ENCODE measurements at places on chromosomes 13 and 19.
A peak's percentile ranks its signal among the peaks of the same experiment; 100 is the strongest.

- DNase-seq, result no peak
Observed at GRCh38 chr13:43377973-43378372, 354.6 kb downstream of the DNAJC15 start.

GRCh38 chr13:105814219-105814901, 721.1 kb downstream of the EFNB2 start:
- no peak for DNase-seq

DNA sequence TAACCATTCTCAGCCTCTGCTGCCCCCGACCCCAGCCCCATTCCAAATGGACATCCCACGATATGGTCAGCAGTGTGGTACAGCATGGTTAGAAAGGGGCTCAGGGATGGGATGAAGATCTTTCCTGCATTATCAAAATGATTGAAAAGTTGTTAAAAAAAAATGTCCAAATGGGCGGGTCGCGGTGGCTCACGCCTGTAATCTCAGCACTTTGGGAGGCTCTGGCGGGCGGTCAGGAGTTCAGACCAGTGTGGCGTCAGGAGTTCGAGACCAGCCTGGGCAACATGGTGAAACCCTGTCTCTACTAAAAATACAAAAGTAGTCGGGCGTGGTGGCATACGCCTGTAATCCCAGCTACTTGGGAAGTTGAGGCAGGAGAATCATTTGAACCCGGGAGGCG, 54.3 kb upstream of the ZNF254 start:
- no peak for DNase-seq

DNA sequence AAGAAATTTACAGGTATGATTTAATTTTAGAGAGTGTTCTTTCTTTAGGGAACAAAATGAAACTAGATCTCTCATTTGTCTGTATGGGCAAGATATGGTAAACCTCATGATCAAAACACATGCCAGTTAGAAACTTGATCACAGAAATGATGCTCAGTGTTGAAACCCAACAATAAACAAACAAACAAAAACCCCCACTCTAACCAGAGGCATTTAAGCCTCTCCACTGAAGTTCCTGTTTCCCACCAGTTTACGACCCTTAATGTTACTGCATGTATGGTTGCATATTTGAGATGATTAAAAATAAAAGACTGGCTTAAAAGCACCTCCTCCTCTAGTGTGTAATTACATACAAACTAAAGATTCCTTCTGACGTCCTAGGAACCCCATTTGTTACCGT, 293.3 kb upstream of the MAB21L1 start:
- DNase-seq, result no peak

DNA sequence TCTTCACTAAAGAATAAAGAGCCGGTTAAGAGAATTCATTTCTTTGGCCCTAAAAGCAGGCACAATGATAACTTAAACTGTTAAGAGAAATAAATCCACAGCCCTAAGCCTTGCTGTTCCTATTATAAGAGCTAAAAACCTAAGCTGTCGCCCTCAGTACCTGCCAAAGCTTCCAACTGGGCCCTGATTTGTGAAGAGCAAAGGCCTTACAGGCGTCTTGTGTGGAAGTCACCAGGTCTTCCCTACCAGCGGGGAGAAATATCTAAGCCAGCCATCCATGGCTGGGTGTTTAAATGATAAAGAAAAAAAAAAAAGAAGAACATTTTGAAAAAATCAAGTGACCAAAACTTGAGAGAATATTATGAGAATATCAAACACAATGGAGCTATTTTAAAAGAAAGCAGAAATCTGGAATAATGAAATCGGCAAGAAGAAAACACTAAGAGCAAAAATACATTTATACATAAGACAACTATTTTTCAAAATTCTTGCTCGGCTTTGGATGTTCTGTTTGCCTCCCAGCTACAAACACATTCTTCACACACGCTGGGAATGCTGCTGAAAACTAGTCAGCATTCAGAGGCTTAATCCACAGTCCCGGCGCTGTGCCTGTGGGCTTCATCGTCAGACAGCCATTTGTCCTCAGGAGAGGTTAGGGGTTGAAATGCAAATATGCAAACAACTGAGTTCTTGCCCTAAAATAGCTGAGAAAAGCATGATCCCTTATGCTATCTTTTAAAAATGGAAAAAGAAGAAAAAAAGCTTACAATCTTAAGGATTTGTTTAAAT, 89.8 kb upstream of the LSM14A start:
- DNase-seq, result no peak

DNA sequence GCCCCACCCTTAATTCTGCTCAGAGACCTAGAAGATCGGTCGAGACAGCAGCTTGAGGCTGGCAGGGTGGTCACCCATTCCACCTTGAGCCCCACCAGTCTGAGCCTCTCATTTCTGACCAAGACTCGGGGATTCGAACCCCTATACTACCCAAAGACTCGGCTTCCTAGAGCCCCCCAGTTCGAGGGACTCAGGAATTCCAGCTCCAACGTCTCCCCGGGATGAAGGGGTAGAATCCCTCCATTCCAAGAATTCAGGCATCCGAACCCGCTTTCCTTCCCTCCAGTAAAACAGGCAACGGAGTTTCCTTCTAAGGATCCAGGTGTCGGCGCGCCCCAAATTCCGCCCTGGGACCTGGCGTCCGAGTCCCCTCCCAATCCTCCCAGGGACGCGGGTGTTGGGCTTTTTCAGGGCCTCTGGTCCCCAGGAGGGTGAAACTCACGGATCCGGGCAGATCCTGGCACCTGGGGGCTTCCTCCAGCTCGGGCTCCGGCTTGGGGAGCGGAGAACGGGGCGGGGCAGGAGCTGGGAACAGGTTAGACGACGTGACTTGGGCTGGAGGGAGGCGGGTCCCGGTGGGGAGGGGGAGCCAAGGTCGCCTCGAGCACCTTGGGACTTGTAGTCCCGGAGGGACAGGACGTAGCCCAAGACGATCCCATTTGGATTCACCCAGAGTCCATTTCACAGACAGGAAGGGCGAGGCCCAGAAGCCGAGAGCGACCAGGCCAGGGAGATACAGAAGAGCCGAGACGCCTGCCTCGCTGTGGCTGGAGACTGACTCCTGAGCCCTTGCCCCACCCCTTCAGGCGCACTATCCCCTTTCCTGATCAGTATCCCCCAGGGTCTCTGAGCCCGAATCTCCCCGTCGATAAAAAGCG, at the start of gene PPP1R13L:
PPP1R13L (minus strand) TSS at position 513 of the 878 bp plus-strand sequence. CDS start 6,751 bp downstream, outside the sequence.
- DNase-seq, result peak; percentile 26

DNA sequence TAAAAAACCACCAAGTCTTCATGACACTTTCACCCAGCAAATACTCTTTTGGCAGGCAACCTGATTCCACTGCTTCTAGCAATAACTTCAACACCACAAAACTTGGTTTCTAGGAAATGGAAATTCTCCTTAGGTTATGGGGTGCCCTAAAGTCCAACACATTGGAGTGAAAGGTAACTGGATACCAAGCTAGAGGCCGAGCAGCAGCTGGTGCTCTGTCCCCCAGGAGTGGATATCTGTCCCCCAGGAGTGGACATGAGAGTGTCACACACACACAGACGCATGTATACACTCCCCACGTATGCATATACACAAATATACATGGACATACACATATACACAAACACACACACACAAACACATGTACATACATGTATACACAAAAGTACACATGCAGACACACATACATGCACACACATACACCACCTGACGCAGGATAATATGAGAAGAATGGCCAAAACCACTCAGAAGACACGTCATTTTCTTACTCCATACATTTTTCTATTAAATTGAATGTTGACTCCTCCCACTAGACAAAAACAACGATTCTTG, 50.8 kb downstream of the RFX2 start:
- DNase-seq, result no peak

DNA sequence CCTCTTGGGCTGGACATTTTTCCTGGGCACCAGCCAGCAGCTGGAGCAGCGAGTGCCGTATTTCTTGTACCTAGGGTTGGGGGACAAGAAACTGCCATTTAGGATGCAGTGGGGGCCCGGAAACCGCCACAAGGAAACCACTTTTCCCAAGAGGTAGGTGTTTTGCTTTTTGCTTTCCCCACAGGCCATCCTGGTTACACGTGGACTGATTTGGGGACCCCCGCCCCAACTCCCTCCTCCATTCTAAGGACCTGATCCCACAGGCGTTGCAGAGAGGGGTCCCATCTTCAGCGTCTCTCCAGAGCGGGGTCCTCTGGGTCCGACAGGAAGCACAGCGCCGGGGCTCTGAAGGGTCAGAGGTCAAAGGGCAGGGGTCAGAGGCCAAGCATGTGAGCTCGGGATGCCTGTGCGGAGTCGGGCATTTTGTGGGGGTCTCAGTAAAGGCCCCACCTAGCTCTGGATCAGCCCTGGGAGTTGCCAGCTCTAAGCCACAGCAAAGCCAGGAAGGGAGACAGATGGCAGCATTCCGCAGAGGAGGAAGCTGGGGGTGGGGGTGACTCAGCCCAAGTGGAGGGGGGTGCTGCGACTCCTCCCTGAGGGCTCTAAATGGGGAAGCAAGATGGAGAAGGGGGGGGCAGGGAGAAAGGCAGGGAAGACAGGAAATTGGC, 4.3 kb downstream of the ZGLP1 start:
- DNase-seq, result no peak

DNA sequence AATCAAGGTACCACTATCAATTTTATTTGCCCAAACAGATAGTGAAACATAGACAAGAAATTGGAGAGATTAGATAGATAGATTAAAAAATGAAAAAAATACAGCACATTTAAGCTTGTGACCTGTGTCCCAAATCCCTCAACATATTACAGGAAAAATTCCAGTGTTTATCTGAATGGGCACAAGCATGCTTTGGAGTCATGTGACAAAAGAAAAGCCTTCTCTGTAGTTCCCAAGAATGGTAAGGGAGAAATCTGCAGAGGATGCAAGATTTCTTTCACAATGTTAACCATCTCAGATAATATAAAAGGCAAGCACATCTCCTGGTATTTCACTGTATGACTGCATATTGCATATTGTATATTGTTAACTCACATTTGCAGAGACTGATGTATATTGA, 168.0 kb downstream of the PCDH9 start:
- no peak for DNase-seq

DNA sequence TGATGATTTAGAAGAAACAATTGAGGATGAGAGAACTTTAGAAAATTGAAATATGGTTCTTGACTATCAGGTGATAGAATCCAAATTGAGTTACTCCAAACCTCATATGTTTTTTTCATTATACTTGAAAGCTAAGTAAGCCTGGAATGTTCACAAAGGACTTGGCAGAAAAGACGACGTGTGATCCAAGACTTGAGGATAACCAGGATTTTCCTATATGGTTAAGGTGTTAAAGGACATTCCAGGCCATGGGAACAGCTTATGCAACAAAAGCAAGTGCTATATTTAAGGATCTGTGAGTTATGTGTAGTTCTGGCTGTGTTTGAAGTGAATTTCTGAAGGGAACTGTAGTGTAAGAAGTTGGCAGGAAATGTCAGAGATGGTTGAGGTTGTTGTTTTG, 52.5 kb downstream of the SLITRK1 start:
- DNase-seq, result no peak

DNA sequence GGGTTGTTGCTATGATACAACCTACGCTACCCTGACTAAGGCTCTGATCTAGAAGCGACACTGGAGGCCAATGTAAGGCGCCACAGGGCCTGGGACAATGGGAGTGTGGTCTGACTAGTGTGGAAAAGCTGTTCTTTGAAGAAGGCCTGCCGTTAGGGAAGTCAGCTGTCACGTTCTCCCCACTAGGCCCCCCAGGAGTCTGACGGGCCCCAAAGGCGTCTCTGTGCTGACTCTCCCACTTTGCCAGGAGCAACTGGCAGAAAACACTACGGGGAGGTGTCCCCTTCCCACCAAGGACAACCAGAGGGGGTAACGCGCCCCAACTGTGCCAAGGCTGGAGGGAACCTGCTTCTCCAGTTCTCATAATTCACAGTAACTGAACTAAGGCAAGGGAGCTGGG, 25.3 kb upstream of the EIF3G start:
- no peak for DNase-seq

DNA sequence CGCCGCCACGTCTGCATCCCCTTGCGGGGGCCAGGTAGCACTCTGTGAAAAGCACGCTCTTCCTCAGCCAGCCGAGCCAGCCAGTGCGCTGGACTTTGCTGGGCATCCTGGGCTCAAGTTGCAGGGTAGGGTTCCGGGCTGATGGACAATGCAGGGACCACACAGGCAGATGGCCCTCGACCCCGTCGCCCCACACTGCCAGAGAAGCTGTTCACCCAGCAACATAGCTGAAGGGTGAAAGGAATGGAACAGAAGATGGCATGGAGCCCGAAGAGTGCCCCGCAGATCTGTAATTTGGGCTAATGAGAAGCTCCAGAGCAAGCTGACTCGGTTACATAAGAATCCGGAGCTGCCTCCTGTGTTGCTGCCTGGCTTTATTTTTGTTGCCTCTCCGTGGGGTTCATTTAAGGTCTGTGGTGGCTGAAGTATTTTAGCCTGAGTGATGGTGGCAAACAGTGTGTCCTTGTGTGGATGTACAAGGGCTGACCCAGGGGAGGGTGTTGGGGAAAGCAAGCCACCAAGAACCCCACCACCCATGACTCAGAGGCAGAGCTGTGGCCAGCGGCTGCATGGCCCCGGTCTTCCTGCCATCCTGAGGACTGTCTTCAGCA, 105.8 kb downstream of the SOX1 start:
- DNase-seq, result no peak

- no peak for DNase-seq
Observed at GRCh38 chr13:108439556-108439955, 170.0 kb downstream of the TNFSF13B start.

GRCh38 chr19:1474011-1474764, 4.8 kb downstream of the C19orf25 start:
- DNase-seq, result no peak

DNA sequence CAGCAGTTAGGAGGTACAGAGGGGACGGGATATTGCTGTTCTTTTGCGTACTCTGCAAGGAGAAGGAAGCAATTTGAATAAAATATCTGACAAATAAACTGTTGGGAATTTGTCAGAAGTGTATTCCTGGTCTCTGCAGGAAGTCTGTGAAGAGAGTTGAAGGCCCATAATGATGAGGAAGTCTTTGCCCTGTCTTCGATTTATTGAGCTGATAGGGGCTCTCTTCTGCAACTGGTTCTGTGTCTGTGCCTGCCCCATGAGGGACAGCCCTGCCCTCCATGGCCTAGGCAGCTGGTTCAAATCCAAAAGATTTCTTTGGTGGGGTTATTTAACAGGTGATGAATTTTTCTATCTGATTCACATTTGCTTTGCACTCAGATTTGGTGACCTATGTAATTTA, 339.7 kb upstream of the EDNRB start:
- DNase-seq, result no peak

GRCh38 chr13:41427666-41428065, 29.7 kb upstream of the RGCC start:
- DNase-seq, result no peak

GRCh38 chr19:4363571-4364304, 20.4 kb downstream of the MPND start:
- no peak for DNase-seq

DNA sequence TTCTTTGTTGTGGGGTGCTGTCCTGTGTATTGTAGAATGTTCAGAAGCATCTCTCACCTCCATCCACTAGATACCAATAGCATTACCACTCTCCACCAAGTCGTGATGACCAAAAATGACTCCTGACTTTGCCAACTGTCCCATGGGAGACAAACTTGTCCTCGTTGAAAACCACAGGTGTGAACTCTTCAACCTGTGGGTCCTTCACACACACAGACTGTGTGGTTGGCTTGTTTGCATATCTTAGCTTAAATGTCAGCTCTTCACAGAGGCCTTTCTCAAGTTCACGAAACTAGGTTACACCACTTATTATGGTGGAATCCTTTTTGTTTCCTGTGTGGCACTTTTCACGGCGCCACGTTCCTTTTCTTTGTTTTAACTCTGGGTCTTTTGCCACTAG, 6.8 kb downstream of the GPC5 start:
- DNase-seq, result no peak

- DNase-seq, result no peak
Observed at GRCh38 chr13:37666036-37666435, 67.5 kb upstream of the POSTN start.

GRCh38 chr13:31369213-31369612, 169.4 kb downstream of the B3GLCT start:
- no peak for DNase-seq

- no peak for DNase-seq
Observed at GRCh38 chr13:35387682-35388250, 88.7 kb downstream of the MAB21L1 start.
